ENCODE measurements at places on chromosomes 5 and 9.

GRCh38 chr5:115349001-115349817 lies 52.8 kb upstream of the CCDC112 start:
- no peak for DNase-seq

GRCh38 chr5:11012295-11012694 lies 251.3 kb upstream of the DAP start:
- DNase-seq = no peak

- no peak for DNase-seq
Observed at GRCh38 chr5:154193283-154193682, 2.8 kb downstream of the GALNT10 start.

GRCh38 chr9:84710701-84711397 lies 41.3 kb downstream of the NTRK2 start:
- no peak for DNase-seq

DNA sequence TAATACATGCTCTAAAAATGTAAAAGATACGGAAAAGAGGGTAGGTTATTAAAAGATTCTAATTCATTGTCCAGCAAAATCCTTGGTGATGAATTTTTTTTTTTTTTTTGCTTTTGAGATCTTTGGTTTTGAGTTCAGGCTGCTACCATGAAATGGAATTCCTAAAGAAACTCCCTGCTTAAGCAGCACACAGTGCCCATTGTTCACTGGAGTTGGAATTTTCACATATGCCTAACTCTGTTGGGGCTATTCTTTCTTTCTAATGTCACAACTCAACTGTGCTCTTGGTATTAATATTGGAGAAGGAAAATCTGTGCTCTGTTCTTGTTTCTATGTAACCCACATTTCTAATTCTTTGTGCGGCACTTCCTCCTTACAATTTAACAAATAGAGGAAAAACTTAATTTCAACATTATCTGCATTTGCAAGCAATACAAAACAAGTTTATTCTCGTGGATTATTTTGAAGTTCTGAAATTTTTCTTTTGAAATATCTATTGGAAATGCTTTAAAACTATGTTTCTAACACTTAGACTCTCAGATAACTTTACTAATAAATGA lies 21.6 kb downstream of the MATR3 start:
- no peak for DNase-seq

GRCh38 chr5:161022151-161022550 lies 170.1 kb upstream of the ATP10B start:
- DNase-seq = no peak

DNA sequence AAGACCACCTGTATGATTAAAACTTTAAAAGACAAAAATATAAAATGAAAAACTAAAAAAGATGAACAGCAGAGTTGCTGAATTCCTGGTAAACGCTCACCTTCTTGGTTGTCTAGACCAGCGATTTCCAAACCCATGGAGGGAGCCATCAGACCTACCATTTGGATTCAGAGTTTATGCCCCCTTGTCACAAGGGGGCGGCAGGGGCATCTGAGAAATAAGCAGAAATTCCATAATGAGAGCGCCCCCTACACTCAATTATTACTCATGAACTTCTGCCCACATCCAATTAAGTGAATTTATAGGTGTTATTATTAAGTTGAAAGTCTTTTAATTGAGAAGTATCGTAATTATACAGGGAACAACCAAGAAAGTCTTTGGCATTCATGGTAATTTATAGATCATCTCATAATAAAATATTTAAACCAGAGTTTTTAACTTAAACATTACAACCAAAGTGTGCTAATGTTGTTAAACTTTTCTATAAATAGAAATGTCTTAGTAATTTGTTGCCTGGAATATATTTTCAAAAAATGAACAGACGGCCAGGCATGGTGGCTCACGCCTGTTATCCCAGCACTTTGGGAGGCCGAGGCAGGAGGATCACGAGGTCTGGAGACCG lies 35.2 kb upstream of the SPATA31C2 start:
- DNase-seq = peak; percentile 30

DNA sequence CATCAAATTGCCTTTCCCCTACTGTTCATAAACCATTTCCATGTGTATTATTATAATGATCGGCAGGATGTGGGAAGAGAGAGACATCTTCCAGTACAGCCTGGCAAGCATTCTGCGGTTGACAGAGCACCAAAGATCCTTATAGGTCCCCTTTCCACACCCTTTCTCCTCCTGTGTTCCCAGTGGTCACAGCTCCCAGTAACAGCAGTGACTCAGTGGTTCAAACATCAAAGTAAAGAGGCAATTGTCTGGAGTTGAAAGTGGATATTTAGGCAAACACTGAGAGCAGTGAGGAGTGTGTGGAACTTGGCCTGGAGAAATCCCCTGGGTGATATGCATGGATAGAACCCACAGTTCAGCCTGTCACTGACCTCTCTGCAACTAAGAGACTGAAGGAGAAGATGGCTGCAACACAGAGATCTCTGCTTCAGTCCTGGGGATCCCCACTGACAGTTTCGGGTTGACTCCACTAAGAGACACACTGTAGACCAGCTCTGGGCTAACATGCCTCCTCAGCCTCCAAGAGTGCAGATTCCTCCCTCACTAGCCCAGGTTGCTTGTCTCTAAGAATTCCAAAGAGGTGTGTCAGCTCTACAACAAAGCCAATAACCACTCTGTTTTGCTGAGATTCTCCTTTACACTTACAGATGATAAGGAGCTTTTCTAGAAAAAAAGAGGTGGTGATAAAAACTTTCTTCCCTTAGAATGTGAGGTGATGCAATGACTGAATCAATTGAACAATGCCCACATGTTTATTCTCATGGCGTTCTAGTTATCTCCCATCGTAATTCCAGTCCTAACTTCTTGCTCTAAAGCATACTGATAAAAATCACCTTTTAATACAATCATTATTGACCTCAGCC lies 94.4 kb upstream of the IL6ST start:
- no peak for DNase-seq

- DNase-seq = no peak
Observed at GRCh38 chr5:71744009-71744790, 25.1 kb downstream of the CARTPT start.

DNA sequence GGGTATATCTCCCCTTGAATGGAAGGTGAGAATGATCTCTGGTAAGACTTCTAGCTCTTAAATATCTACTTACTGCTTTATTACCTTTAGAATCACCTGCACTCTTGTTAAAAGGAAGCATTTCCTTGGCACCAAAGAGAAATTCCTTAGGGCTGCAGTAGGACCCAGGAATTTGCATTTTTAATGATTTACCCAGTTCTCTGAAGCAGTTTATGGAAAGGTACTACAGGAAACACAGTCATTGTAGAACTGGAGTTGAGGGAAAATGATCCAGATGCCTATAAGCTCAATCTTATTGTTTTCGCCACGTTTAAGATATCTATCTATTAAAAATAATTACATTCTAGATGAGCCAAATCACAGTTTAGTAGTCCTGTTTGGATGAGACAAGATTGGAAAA lies 9.5 kb upstream of the C9 start:
- DNase-seq = no peak

DNA sequence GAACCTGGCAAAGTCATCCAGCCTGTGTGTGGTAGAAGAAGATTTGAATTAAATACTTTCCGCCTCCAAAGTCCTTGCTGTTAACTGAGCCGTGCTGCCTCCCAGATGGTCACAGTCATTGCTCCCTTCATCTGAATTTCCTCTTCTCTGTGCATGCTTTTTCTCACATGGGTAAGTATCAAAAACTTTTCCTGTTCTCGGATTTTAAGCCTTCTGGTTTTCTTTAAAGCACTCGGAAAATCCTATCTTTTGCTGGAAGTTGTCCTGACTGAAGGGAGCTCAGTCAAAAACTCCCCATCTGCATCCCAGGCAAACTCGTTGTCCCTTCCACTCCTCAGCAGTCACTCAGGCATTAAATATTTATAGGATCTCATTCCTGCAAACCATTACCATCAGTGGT lies 290.0 kb upstream of the PIK3R1 start:
- no peak for DNase-seq

DNA sequence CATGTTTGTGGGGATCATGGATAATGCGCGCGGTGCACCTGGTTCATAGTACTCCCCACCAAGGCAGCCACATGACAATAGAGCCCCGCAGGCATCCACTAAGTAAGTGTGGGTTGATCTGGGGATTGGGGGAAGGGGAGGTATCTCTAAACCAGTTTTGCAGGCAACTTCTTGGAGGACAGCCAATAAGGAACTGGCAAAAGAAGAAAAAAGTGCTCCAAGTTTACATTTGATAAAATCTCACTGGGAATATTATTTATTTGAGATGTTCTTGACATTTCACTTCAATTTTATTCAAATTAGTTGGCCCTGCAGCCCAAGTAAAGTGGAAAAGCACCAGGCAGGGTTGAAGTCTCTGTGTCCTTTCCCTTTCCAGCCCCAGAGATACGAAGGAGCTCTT lies 8.5 kb downstream of the FBP1 start:
- no peak for DNase-seq

- DNase-seq = no peak
Observed at GRCh38 chr5:164002628-164003027, 497.2 kb downstream of the MAT2B start.

GRCh38 chr5:35182486-35182885 lies 47.8 kb downstream of the PRLR start:
- no peak for DNase-seq

GRCh38 chr9:109440797-109441287 lies 57.3 kb downstream of the PTPN3 start:
- DNase-seq = peak; percentile 54

GRCh38 chr9:129008469-129008965 lies 19.6 kb downstream of the SH3GLB2 start:
- DNase-seq = no peak

DNA sequence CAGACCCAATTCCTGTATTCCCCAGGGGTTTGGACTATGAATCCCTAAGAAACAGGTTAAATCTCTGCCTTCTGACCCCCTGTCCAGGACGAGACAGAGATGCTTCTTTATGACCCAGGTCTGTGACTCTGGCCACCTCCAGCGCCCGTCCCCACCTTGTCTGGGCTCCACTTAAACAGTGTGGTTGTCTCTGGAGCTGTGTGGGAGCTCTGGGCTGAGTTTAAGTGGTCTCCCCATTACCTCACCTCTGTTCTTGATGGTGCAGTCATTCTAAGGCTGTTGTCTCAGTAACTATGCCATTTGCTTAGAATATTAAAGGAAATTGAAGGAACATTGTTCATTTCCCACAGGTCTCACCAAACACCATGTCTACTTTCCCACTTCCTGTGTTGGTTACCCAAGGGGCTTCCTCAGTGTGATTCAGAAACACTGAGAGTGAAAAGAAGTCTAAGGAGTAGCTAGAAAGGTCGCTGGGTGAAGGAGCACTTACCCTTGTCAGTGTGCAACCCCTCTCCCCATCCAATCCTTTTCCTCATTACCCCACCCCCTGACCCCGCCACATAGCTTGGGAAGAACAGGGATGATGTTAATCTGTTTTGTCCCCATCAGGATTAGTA lies 127.8 kb upstream of the CKMT2 start:
- DNase-seq = no peak

GRCh38 chr9:94005272-94005901 lies 50.2 kb upstream of the BARX1 start:
- no peak for DNase-seq

DNA sequence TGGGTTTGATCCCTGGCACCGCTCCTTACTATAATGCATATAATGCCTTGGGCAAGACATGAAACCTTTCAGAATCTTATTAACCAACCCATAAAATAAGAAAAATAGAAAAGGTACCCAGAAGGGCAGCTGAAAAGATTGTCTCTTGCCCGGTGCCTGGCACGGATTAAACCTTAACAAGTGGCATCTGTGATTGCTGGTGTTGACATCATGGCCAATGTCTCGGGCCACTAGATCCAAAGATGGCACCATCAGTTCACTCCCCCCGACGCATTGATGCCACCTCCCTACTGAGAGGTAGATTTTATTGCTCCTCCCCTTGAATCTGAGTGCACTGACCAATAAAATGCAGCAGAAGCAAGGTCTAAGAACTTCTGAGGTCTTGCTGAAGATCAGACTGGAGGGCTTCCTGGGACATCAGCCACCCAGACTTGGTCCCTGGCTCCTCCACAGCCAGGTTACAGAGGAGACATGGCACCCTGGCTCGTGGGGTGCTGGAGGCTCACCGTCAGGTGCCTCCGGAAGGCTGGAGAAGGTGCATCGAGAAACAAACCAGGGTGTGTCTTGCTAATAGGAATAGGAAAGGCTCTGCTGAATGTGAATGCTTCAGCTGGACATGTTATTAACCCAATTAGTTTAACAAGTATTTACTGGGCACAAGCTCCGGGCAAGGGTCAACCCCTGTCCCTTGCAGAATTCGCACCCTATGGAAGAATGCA lies 80.0 kb upstream of the COL5A1 start:
- no peak for DNase-seq

- no peak for DNase-seq
Observed at GRCh38 chr9:27750566-27750965, 177.3 kb upstream of the C9orf72 start.

GRCh38 chr5:170169996-170170395 lies 62.8 kb upstream of the C5orf58 start:
- no peak for DNase-seq

- no peak for DNase-seq
Observed at GRCh38 chr5:161286066-161286655, 260.4 kb downstream of the GABRB2 start.

DNA sequence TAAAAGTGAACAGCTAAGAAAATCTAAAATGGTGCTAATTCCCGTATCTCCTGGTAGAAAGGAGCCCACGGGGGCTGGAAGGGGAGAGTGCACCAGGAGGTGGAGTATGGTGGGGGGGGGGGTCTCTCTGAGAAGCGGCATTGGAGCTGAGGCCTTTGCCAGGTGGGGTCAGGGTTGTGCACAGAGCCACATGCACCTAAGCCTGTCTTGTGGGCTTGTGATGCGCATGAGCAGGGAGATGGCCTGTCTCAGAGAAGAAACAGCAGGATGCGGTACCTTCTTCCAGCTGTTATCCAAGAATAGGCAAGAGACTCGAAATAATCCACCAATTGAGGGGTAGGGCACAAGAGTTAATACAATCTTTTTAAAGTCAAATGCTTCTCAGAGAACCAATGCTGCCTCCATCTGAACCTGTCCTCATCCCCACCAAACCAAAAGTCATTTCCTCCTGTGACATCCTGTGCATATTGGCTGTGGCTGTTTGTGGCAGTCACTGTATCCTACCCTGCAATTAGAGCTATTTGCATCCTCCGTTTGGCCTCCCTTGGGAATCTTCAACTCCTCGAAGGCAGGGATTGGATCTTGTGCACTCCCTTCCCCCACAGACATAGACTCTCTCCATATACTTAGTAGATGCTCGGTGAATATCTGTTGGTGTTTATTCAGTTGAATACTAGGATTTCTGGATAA lies 45.4 kb downstream of the FGF1 start:
- no peak for DNase-seq

- no peak for DNase-seq
Observed at GRCh38 chr5:65252977-65253376, 228.7 kb downstream of the ADAMTS6 start.

DNA sequence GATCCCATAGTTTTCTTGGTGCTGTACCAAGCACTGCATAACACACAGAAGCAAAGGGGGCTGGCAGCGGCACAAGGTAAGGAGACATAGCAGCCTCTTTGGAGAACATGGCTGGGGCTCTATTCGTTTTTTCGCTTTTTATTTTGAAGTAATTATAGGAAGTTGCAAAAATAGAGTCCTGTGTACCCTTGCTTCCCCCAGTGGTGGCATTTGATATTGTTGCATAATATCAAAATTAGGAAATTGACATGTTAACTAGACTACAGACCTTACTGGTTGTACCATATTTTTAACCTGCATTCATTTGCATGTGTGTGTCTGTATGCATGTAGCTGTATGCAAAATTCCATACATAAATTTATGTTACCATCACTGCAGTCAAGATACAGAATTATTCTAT lies 6.6 kb upstream of the UBQLN1 start:
- DNase-seq = no peak

All from NCI-H1092 (cell line).